ENCODE measurements at places on chromosomes 2 and 18. TPM values are rescaled to one million over a fixed set of nuclear protein-coding genes. Genes with fewer than 3 reads are reported as not detected.

The SAG gene
- 0.21 TPM for total RNA-seq

The PTPRM gene
- total RNA-seq, result 8.0 TPM

The CYTIP gene
- 766 TPM for total RNA-seq

The LYG1 gene
- 0.52 TPM for total RNA-seq

The LINC00305 gene
- total RNA-seq, result not detected

The MC2R gene
- total RNA-seq, result under 0.01 TPM

The ORC4 gene
- total RNA-seq, result 25.7 TPM

The CDH20 gene
- 0.10 TPM for total RNA-seq
